ENCODE measurements at places on chromosomes 6 and 20.

GRCh38 chr20:32567384-32568178 is 17.6 kb downstream of the NOL4L start:
- no peak for DNase-seq

GRCh38 chr6:21608601-21609000 is 15.1 kb downstream of the SOX4 start:
- no peak for DNase-seq

GRCh38 chr6:24257282-24257681 is 100.6 kb downstream of the DCDC2 start:
- DNase-seq, result no peak

GRCh38 chr6:33323623-33323948 is 6.0 kb upstream of the ZBTB22 start:
- DNase-seq, result no peak

- no peak for DNase-seq
Observed at GRCh38 chr6:168181316-168181715, 102.3 kb upstream of the FRMD1 start.

DNA sequence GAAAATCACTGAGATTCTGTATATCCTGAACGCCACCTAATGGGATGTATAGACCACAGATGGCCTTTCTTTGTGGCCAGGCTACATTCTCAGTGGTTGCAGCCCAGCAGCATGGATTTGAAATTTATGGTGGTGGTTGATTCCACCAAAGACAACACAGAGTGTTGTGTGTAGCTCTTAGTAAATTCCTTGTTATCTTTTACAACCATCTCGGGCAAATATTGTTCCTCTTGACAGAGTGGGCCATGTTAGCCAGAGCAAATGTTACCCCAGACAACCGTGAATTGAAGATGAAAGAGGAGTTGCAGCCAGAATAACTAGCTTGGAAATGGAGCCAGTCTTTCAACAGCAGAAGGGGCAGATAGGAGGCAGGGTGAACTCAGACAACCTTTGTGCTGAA is 39.5 kb downstream of the SLC24A3 start:
- no peak for DNase-seq

DNA sequence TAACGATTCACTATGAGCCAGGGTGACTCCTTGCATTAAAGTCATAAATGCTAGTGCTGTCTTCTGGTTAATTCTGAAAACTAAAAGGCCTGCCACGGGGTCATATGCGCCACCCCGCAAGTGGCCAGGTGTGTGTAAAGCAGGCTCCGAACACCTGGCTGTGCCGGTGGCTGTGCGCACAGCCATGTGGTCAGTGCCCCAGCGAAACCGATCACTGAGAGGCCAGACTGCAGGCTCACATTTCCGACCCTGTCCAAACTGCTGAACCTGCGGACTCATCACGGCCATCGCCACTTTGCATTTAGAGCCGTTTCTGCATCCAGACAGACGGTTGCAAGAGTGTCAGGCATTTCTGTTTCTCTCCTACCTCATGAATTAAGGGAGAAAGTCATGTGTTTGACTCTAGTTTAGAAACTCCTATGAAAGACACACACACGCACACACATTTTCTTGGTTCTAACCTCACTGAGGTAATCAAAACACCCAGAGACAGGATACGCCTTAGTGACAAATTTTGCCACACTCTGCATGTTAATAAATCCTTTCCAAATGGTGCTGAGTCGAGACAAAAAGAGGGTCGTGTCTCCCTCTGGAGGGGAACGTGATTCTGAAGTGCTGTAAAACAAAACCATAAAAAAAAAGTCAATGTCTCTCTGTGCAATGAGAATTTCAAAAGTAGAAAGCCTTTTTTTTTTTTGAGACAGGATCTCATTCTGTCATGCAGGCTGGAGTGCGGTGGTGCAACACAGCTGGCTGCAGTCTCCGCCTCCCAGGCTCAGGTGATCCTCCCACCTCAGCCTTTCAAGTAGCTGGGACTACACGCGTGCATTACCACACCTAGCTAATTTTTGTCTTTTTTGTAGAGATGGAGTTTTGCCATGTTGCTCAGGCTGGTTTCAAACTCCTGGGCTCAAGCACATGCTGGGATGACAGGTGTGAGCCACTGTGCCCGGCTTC is 31.0 kb upstream of the TCFL5 start:
- DNase-seq, result no peak

DNA sequence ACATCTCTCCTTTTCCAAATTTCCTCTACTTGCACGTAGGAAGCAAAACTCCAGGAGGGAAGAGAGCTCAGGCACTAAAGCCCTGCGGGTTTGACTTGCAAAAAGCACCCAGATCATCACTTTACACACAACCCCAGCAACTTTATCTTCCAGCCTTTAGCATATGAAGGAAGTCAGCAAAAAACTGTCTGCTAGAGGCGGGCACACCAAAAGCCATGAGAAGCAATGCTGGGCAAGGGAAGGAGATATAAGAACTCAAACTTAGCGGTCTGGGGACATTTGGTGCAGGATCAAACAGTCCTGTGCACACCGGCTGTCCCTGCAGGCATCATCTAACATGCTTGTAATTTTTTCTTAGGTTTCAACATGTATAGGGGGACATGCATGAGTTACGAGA is 113.3 kb downstream of the JPH2 start:
- no peak for DNase-seq

DNA sequence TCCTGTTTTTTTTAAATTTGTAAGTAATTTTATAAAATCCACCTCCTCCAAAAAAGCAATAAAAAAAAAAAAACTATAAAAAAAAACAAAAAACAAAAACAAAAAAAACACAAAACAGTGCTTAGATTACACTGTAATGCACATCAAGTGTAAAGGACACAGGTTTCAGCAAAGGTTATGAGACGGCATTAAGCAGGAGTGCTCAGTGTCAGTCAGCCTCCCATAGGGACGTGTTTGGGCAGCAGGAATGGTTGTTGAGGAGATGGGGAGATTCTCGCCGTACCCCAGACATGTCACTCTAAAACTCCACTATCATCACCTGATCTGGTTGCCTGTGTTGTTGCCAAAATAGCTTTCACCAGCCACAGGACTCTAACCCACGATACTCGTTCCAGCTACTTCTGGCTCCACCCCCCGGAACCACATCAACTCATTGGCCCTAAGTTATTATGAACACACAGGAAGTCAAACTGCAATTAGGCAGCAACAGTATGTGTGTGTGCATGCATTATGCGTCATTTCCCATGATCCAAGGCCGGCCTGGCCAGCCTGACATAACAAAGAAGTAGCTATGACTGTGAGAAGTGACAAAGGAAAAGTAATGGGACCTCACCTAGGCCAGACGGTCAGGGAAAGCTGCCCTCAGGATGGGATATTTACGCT is 28.7 kb downstream of the ECT2L start:
- no peak for DNase-seq

DNA sequence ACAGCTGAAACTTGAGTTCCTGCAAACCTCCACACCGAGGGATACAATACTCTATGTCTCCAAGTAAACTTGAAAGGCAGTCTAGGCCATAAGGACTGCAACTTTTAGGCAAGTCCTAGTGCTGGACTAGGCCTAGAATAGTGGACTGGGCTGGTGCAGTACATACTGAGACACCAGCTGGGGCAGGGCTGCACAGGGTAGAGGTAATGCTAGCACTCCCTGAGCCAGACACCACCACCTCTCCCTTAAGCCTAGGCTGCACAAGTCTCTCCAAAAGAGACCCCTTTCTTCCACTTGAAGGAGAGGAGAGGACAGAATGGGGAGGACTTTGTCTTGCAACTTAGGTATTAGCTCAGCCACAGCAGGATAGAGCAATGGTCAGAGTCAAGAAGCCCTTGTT is 65.7 kb upstream of the PTPRK start:
- DNase-seq, result no peak

- DNase-seq, result no peak
Observed at GRCh38 chr20:48843057-48843806, 15.4 kb upstream of the PREX1 start.

DNA sequence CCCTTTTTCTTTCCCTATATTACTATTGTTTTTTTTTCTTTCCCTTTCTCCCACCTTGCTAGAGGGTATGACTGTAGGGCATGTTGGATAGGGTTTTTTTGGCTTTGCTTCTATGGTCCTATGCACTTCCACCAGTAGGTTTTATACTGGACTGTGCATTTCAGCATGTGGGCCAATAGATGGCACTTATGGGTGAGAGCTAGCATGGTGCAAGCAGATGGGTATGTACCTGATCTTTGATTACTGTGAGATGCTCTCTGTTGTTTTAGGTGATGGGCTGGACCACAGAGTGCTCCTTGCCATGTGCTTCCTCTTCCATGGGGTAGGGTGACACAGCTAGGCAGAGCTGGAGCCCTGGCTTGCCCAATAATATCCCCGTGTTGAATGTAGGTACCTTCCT is 128.5 kb upstream of the CHD6 start:
- no peak for DNase-seq

- no peak for DNase-seq
Observed at GRCh38 chr6:44548319-44548718, 160.8 kb downstream of the CDC5L start.

- no peak for DNase-seq
Observed at GRCh38 chr6:44561060-44561623, 173.6 kb downstream of the CDC5L start.

GRCh38 chr6:52881662-52881995 is 27.9 kb downstream of the GSTA3 start:
- DNase-seq, result no peak

GRCh38 chr6:31400467-31401289 is 2.7 kb upstream of the MICA start:
- peak; percentile 45 for DNase-seq

GRCh38 chr6:164756723-164757122 is 552.7 kb downstream of the C6orf118 start:
- DNase-seq, result no peak

DNA sequence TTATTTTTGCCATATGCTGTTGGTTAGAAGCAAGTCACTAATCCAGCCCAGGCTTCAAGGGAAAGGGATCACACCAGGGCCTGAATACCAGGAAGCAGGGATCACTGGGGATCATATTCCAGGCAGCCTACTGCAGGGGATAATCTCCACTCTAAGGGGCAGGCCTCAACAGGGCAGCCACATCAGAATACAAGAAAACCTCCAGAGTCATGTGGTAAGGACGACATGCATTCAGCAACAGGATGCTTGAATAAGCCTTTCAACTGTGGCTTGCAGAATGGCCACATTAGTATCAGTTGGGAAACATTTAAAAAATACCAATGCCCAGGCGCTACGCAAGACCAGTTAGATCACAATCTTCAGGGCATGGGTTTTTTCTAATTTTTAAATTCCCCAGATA is 109.1 kb downstream of the LY86 start:
- DNase-seq, result no peak

- no peak for DNase-seq
Observed at GRCh38 chr20:33076662-33077372, 2.6 kb upstream of the BPIFB4 start.

DNA sequence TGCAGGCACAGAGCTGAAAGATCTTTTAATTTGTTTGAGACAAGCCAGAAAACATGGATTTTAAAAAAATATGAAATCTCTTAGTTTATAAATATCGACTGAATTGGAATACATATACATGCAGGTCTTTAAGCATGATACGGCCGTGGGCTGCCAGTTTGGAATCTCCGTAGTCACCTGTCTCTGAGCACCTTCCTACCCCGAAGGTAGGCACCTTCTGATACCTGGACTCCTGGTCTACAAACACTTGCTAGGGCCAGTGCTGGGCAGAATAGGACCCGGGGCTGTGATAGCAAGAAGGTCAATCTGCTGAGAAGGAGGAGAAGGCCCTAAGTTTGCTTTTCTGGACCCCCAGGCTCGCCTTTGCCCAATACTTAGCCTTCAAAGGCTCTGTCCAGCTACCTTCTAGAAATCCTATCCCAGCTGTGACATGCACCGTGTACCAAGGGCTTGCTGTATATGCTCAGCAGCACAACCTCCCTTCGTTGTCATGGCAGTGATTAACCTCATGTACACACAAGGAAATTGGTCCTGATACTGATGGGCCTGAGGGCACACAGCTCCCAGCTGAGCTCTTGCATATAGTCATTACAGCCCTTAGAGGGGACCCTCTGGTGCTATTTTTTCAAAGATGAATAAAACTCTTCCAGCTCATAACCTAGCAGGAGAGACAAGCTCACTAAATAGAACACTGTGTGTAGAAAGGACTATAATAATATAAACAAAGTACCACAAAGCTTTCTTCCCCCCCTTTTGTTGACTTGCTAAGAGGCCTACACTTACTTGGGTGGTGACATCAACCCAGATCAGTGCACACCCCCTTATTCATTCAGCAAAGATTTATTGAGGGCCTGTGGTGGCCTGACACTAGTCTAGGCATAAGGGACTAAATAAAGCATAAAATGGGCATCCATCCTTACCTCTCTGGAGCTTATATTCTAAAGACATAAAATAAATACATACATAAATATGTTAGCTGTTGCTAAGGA is 17.7 kb downstream of the SNPH start:
- no peak for DNase-seq

GRCh38 chr6:12813321-12813720 is 96.8 kb downstream of the PHACTR1 start:
- DNase-seq, result no peak

DNA sequence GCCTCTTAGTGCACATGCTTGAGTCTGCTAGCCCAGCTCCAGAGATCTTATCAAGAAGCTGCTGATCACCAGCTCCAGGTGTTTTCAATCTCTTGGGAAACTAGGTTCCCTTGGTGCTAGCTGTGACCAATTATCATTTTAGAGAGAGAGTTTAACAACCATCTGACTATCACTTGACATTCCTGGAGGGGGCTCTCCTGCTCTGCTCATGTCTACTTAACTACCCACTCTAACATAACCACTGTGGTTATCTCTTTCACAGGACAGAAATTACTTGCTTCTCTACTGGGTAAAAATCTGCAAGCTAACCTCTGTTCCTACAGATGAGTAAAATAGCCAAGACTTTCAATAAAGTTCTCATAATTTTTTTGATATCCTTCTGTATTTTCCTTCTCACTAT is 823.4 kb upstream of the GJE1 start:
- no peak for DNase-seq

DNA sequence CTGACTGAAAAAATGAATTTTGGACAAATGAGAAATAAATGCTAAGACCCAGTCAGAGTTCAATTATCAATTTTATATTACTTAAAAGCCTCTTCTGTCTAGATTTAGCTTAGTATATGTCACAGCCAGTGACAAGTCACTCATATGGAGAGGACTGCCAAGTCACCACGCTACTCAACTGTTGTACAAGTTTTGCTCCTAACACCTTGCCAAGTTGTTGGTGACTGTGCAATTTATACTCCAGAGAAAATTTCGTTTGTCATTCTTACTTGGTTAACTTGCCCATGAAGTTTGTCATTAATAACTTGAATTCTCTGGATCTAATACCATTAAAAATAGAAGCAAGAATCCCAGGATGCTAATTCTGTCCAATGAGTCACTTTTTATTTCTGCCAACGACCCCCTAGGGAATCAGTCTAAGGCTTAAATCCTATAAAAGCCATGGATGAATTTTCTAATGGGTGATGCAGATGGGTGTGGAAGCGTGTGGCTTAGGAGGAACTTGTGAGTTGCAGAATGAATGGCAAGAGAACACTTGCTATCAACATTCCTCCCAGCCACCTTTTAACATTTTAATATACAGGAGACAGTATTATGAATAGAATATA is 30.4 kb upstream of the FBXO30 start:
- DNase-seq, result no peak

GRCh38 chr6:52371656-52372191 is 9.8 kb downstream of the PAQR8 start:
- DNase-seq, result no peak
